ENCODE measurements at places on chromosomes 12 and 14.
A peak's percentile ranks its signal among the peaks of the same experiment; 100 is the strongest.

DNA sequence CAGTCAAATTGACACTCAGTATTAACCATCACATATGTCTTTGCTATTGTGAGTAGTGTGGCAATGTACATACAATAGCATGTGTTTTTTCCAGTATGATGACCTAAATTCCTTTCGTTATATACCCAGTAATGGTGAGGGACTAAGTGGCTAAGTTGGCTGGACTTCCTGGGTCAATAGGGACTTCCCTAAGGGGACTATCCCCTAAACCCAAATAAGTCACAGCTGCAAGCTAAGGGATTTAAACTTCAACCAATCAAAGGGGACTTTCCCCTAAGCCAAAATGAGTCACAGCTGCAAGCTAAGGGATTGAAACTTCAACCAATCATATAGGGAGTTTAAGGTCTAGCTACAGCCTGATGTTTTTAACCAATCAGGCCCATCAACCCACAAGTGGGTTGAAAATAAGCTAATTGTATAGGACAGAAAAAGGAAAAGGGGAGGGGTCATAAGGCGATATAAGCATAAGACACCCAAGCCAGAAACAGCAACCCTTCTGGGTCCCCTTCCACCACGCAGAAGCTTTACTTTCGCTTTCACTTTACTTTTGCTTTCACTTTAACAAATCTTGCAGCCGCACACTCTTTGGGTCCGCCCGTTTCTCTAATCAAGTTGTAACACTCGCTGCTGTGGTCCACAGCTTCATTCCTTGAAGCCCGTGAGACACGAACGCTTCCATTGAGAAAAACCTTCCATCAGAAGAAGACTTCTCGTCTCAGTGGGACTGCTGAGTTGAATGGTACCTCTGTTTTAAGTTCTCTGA is 404.4 kb downstream of the FLRT2 start:
- peaks cover 12% of the 10 kb centered on the region for H3K36me3 ChIP-seq
- H3K4me1 ChIP-seq = peaks cover 30% of the 10 kb centered on the region
- DNase-seq = peak; percentile 55
- H3K27ac ChIP-seq = peak overlapping the region; percentile 90

DNA sequence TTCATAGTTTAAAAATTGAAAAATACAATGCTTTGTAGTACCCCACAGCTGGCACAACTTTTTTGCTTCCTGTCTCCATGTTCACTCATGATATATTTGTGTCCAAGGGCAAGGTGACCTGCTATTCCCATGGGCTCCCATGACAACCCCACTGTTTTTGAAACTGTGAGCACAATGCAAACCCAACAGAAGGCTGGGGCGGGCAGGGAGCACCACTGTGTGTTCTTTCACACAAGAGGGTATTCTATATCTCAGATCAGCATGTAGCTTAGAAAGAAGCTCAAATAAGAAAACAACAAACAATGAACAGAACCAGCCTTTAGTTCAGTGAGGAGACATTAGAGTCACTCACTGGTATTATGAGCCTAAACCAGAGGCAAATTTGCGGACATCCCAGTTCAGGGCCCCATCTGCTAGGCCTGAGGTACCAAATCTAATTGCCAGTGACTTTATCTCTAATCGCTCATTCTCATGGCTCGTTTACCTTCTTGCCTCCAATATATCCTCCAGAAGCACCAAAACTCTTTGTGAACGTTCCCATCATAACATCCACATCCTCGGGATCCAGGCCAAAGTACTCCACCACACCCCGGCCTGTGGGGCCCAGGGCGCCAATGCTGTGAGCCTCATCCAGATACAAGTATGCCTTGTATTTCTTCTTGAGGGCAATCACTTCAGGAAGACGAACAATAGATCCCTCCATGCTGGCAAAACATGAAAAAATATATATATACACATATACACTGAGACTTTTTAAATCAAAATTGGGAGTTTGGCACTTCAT is 56.4 kb upstream of the ISM2 start:
- H3K4me1 ChIP-seq = peaks cover 12% of the 10 kb centered on the region
- H3K27ac ChIP-seq = peak overlapping the region; percentile 58
- H3K36me3 ChIP-seq = peaks cover 25% of the 10 kb centered on the region
- H3K4me3 ChIP-seq = no peak overlapping the region
- DNase-seq = no peak
- H3K27me3 ChIP-seq = no peaks in the 10 kb centered on the region

DNA sequence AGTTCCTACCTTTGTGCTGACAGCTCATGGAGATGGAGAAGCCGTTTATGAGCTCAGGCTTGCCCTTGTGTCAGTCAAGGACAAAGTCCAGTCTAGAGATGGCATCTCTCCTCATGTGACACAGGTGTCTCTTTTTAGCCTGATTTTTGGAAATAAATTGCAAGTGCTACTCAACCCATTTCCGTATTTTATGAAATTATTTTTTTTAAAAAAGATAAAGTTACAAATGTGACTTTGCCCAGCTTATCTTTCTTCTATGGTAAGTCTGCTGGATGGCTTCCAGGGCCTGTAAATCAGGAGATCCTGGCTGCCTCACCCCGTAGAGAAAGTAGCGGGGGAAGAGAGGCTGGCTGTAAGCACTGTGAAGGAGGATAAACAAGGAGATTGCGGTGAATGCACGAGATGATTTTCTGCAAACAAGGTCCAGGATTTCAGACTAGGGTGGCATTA is 169.7 kb downstream of the MYRFL start:
- no peak overlapping the region for H3K27ac ChIP-seq
- no peaks in the 10 kb centered on the region for H3K4me1 ChIP-seq
- H3K4me3 ChIP-seq = no peak overlapping the region

- no peak for DNase-seq
- H3K36me3 ChIP-seq = no peaks in the 10 kb centered on the region
- H3K4me1 ChIP-seq = no peaks in the 10 kb centered on the region
These were observed at the start of gene TCL1A for GRCh38 chr14:95713596-95714371. Gene TCL1A (minus strand): TSS chr14:95714125. CDS start chr14:95714066, 59 bp downstream.

- no peak for DNase-seq
- peak overlapping the region; percentile 46 for H3K4me3 ChIP-seq
- H3K27ac ChIP-seq = peak overlapping the region; percentile 87
- no peaks in the 10 kb centered on the region for H3K27me3 ChIP-seq
- H3K4me1 ChIP-seq = peaks cover 69% of the 10 kb centered on the region
These were observed 3.7 kb downstream of the MAX start for GRCh38 chr14:65098586-65098985.

- H3K27ac ChIP-seq = no peak within 1 kb of the TSS
- no peak within 1 kb of the TSS for H3K4me3 ChIP-seq
- H3K27me3 ChIP-seq = peaks cover 3% of the 10 kb centered on the region
- H3K36me3 ChIP-seq = no peaks in the 10 kb centered on the region
- peaks cover 7% of the 10 kb centered on the region for H3K4me1 ChIP-seq
These were observed at the start of gene IL26 for GRCh38 chr12:68225576-68226476. Gene IL26 (minus strand): TSS chr12:68225810. CDS start chr12:68225756, 54 bp downstream.

DNA sequence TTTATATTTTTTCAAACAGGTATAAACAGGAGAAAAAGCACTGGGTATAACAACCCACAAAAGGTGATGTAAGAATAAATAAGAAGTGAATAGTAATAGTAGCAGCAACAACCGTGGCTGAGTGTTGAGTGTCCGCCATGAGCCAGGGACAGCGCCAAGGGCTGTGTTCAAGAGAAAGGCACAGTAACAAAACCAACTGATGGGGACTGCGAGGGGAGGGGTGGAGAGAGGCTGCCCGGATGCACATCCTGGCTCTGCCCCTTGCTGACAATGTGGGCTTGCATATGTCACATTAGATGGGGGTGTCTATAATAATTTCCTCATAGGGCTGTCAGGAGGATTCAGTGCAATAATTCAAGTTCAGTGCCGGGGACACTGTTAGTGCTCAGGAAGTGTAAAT is 912.4 kb downstream of the VRK1 start:
- peaks cover 87% of the 10 kb centered on the region for H3K4me1 ChIP-seq
- no peak overlapping the region for H3K4me3 ChIP-seq
- no peaks in the 10 kb centered on the region for H3K36me3 ChIP-seq

DNA sequence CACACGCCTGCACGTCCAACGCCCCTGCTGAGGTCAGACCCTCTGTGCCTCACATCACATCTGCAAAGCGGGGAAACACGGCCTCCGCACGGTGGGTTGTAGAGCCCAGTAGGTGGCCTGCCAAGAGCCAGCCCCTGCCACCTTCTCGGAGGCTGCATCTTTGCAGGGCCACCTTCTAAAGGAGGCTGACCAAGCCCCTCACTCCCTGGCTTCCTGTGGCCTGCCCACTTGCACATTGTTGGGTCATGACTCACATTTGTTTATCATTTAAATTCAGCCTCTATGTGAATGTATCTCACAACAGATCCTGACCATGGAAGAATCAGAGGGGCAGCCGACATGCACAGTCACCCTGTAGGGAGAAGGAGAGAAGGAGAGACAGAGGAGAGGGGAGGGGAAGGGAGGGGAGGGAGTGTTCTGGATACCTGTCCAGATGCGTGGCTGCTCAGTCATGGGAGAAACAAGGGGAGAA is 319.5 kb upstream of the DIO3 start:
- no peak overlapping the region for H3K4me3 ChIP-seq
- H3K36me3 ChIP-seq = no peaks in the 10 kb centered on the region
- peaks cover 2% of the 10 kb centered on the region for H3K27me3 ChIP-seq

Data from activated naive CD4-positive, alpha-beta T cell treated with anti-CD3 and anti-CD28 coated beads for 36 hours (primary cell).